K562 (cell line): ENCODE measurements at places on chromosomes 5 and 9.

DNA sequence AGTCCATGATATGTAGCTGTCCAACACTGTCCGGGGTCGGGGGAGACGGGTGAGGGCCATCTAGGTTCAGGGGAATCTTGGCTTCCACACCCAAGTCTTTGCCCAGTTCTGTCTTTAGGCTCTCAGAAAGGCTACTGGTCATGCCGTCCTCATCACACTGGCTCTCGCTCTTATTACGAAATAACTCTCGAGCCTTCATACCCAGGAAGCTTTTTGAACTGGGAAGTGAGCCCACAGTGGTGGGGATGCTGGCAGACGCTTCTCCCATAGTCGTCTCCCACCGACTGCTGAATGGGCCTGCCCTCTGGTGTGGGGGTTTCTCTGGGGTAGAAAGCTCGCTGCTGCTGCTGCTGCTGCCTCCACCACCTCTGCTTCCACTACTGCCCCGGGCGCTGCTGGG, 17.6 kb downstream of the SPACA9 start:
- DNase-seq: no peak

- no peak for DNase-seq
Observed at GRCh38 chr9:129068110-129068509, 12.8 kb upstream of the DOLPP1 start.

GRCh38 chr9:16413509-16414016, 456.9 kb downstream of the BNC2 start:
- no peak for DNase-seq

DNA sequence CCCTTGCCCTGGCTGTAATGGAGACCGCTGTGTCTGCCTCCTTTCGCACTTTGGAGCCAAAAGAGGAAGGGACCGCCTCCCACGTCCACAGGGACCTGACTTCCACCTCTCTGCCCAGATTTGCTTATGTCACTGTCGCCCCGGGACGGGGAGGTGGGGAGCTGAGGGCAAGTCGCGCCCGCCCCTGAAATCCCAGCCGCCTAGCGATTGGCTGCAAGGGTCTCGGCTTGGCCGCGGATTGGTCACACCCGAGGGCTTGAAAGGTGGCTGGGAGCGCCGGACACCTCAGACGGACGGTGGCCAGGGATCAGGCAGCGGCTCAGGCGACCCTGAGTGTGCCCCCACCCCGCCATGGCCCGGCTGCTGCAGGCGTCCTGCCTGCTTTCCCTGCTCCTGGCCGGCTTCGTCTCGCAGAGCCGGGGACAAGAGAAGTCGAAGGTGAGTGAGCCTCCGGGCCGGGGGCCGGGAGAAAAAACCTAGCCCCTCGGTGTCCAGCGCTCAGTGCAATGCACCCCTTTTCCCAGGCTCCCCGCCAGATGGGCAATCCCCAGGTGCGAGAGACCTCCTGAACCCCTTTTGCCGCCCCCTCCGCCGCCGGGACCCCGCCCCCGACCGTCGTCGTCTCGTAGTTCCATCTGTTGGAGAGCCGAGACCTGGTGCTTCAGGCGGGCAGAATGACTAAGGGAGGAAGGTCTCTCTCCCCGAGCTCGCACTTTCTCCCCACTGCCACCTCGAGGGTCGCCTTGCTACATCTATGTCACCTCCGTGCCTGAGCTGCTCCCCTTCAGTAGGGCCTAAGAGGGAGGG, at the start of gene GPX3:
Gene GPX3, plus strand, starts transcription at position 288 of the 807 bp plus-strand sequence. Its CDS starts 64 bp downstream, at position 352.
- DNase-seq: no peak

DNA sequence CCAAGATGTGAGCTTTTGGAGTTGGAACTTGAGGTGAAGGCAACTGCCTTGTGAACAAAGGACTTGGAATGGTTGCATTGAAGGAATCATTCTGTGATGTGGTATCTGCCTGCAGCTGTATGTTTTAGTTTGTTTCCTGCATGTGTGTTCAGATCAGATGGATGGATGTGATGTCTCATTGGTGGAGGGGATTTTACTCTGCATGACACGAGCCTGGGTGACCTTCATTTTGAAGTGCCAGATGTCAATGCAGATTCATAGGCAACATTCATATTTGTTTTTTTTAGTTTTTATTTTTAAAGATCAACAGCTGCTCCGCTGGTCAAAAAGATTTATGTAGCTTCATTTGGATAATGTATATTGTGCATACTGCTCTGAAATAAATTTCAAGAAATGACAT, 13.5 kb downstream of the FBXL7 start:
- DNase-seq: no peak

- no peak for DNase-seq
Observed at GRCh38 chr9:27749838-27750237, 176.6 kb upstream of the C9orf72 start.

GRCh38 chr9:137421838-137422603, 941 bp downstream of the EXD3 start:
- DNase-seq: no peak

- no peak for DNase-seq
Observed at GRCh38 chr9:27765266-27766072, 192.2 kb upstream of the C9orf72 start.

GRCh38 chr9:76090909-76091308, 200.4 kb downstream of the PCSK5 start:
- no peak for DNase-seq

DNA sequence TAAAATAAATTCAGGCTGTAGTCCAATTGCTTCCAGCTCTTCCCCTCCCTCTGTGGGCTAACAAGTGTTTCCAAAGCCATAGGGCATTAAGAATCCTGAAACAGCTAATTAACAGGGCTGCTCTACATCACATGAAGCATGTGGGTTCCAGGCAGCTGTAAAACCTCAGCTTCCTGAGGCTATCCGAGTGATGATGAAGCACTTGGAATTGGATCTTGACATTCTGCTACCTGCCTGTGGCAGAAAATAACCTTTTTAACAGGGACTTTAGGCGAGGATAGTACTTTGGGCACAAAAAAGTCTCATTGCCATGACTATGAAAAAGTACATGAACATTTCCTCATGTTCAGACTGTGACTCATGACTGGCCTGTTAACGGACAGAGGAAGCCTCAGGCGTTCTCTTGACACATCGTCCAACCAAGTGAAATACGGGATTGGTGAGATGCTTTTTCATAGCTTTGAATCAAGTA, 107.2 kb downstream of the PDE4D start:
- no peak for DNase-seq

- no peak for DNase-seq
Observed at GRCh38 chr9:79524266-79524665, 47.5 kb upstream of the TLE4 start.

- DNase-seq: peak; percentile 15
Observed at GRCh38 chr9:98573749-98574278, 134.9 kb downstream of the GABBR2 start.

- no peak for DNase-seq
Observed at GRCh38 chr5:91061094-91061493, 322.0 kb downstream of the ARRDC3 start.

- no peak for DNase-seq
Observed at GRCh38 chr5:77003246-77003645, 27.0 kb upstream of the AGGF1 start.

- DNase-seq: no peak
Observed at GRCh38 chr5:117077142-117077541, 502.5 kb upstream of the SEMA6A start.

DNA sequence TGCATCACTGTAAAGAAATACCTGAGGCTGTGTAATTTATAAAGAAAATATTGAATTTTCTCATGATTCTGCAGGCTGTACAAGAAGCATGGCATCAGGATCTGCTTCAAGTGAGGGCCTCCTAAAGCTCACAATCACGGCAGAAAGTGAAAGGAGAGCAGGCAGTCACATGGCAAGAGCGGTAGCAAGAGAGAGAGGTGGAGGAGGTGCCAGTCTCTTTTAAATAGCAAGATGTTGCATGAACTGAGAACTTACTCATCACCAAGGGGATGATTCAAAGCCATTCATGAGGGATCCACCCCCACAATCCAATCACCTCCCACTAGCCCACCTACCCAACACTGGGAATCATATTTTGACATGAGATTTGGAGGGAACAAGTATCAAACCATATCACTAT, 184.5 kb upstream of the PAPPA start:
- no peak for DNase-seq

DNA sequence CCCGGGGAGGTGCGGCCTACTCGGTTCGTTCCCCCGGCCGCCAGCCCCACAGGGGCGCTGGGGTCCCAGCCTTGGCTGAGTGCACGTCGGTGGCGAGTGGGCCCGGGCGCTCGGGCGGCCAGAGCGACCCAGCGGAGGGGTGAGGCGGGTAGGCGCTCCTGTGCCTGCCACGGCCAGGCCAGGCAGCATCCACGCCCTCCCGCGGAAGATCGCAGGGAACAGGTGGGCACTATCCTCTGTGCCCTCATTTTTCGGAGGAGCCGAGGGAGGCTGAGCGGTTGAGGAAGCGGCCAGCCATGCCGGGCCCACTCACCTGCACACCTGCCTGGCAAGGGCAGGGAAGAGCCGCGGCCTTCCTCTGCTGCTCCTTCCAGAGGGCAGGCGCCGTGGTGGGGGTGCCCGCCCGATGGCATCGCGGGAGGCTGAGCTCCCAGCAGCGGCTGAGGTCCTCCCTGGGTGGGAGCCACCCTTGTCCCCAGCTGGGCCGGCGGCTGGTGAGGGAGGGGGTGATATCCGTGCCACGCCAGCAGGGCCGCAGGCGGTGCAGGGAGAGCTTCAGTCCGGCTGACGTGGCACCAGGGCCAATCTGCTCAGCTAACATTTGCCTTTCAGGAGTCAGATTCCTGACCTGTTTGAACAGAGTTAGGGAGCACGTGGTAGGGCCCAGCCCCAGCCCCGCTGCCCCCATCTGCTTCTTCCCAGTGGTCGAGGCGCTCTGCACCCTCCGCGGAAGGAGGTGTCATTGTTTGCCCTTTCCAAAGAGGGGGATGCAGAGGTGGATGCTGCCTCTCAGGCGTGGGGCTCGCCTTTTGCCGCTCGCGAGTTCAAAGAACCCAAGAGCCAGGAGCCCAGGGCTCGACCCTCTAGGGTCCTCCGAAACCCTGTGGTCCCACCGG, 1.6 kb upstream of the SEC16A start:
- DNase-seq: no peak

DNA sequence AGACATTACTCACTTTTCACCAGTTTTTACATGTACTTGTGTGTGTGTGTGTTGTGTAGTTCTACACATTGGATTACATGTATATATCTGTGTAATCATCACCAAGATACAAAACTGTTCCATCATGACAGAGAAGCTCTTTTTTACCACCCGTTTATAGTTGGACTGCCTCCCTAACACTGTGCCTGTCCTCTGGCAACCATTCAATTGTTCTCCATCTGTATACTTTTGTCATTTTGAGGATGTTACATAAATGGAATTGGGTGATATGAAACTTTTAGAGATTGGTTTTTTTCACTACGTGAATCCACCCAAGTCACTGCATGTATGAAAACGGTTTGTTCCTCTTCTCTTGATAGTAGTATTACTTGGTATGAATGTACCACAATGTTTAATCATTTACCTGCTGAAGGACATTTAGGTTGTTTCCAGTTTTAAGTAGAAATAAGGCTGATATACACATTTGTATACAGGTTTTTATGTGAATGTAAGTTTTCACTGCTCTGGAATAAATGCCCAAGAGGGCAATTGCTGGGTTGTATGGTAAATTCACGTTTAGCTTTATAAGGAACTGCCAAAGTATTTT, 126.2 kb downstream of the MAPKAP1 start:
- DNase-seq: no peak

GRCh38 chr5:87190687-87191086, 77.0 kb upstream of the RASA1 start:
- no peak for DNase-seq
